ENCODE measurements at places on chromosomes 1 and 21.

DNA sequence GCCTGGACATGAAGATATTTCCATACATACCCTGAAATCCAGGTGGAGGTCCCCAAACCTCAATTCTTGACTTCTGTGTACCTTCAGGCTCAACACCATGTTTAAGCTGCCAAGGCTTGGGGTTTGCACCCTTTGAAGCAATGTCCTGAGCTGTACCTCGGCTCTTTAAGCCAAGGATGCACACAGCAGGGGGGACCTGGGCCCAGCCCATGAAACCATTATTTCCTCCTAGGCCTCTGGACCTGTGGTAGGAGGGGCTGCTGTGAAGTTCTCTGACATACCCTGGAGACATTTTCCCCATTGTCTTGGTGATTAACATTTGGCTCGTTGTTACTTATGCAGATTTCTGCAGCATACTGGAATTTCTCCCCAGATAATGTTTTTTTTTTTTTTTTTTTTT, 184.3 kb upstream of the RGS18 start:
- DNase-seq, result no peak

DNA sequence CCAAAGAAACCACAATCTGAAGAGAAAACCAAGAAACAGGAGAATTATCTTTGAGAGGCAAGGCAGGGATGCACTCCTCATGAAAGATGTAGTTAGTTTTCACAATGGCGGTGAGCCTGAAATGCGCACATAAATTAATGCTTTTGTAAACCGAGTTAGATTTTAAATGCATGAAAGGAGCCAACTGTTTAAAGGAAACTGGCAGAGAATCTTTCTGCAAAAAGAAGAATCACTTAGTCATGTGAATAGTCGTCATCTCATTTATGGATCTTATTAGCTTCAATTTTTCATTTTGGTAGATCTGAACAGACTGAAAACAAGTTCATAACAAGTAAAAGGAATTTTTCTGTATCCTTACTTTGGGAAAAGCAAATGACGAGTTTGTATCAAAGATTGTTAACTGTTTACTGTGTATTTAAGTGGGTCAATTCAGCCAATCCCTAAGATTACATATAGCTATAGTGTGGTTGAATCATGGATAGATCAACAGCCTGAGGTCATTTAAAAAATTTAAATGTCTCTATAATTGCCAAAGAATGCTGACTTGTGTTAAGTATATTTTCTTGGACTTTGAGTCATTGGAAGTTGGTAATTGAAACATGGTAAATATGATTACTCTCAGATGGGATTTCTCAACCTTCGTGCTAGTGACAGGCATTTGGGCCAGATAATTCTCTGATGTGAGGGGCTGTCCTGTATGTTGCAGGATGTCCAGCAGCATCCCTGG, 226.6 kb upstream of the KAZN start:
- no peak for DNase-seq

- no peak for DNase-seq
Measured at GRCh38 chr1:223641523-223642039, 23.9 kb downstream of the CAPN8 start.

- DNase-seq, result no peak
Measured at GRCh38 chr1:171134204-171134923, 43.7 kb downstream of the FMO3 start.

GRCh38 chr1:213032651-213033050, 17.0 kb upstream of the ANGEL2 start:
- DNase-seq, result no peak

DNA sequence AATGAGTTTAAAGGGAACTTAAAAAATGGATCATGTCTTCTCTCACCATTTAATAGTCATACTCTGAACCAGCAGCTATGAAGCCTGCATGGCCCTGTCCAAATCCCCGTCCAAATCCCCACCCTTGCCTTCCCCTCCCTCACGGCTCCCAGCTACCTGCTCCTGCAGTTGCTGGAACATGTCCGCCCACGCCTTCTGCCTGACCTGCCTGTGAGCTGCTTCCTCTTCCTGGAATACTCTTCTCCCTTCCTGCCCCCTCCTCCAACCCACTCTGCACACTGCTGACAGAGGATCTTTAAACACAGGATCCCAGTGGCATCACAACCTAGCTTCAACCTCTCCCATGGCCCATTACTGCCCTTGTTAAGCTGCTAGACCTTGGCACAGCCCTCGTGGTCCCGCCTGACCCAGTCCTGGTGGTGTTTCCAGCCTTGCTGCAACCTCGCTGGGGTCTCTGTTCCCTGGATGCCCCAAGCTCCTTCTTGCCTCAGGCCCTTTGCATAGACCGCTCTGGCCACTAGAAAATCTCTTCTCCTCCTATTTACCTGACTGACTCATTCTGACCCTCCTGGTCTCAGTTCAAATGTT, 118.3 kb downstream of the PTPRU start:
- DNase-seq, result no peak

- no peak for DNase-seq
Measured at GRCh38 chr1:9503001-9503675, 36.1 kb upstream of the SLC25A33 start.

- no peak for DNase-seq
Measured at GRCh38 chr1:4668743-4669700, 14.6 kb downstream of the AJAP1 start.

DNA sequence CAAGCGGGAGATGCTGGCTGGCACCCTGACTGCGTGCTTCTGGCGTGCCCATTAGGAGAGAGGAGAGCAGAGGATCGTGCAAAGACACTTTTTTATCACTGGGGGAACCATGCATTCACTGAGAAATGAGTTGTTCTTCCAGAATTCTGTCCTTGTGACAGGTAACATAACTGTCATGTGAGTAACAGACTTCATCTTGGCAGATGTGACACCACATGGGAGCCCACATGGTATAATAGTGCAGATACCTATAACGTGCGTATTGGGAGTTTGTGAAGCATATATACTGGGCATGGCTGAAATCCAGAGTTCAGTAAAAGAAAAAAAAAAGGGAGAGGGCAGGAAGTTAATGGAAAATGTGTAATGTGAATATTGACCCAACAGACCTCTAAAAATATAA, 159.6 kb upstream of the BACE2 start:
- no peak for DNase-seq

DNA sequence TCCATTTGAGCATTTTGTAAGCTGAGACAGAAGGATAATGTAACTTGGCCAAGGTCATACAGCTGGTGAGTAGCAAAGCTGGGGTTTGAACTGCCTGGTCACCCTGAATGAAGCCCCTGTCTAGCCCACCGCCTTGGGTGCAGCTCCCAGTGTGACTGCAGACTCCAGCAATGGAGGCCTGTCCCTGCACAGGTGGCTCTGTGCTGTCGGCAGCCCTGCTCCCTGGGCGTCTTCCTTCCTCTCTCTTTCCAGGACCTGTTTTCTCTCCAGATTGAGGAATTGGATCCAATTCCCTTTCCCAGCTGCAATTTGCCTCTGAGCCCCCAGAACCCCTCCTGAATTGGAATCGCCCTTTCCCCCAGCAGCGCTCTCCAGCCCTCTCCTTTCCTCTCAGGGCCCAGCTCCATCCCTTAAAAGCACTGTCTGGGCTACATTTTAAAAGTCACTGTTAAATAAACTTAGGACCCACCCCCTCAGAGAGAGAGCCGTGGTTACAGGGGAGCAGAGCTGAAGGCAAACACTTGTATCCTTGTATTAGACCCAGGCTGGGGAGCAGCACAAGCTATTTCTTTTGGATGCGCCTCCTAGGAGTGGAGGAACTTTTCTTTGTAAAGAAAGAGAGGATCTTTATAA, 161.4 kb upstream of the LMO4 start:
- no peak for DNase-seq

DNA sequence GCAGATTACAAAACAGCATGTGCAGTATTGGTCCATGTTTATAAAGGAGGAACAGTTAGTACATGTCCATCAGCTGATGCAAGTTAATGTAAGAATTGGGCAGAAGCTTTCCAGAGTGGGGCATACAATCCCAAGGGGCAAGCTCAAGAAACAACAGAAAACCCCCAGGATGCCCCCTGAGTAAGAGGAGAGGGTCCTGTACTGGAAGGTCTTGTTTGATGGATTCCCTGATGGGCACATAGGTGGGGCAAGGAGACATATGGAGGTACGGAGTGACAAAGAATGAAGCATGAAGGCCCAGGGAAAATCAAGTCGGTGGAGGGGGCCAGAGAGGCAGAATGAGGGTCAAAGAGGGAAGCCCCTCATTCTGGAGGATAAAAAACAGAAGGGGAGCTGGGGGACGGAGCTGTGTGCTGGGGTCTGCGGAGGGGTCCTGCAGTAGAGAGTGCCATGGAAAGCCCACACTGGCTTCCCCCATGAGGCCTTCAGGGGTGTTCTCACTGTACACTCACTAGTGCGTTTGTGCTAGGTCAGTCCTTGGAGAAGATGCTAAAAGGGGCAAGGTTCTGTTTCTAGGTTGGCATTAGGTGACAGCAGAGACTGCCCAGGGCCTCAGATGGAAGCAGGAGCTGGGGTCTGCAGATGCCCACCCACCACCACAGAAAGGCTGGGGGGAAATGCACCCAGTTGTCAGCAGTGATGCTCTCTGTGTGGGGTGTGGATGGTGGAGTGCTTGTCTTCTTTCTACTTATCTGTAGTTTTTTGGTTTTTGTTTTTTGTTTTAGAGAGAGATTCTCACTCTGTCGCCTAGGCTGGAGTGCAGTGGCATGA, 12.5 kb upstream of the MATN1 start:
- DNase-seq, result no peak

GRCh38 chr1:159532922-159533321, 2.9 kb downstream of the OR10J5 start:
- no peak for DNase-seq

DNA sequence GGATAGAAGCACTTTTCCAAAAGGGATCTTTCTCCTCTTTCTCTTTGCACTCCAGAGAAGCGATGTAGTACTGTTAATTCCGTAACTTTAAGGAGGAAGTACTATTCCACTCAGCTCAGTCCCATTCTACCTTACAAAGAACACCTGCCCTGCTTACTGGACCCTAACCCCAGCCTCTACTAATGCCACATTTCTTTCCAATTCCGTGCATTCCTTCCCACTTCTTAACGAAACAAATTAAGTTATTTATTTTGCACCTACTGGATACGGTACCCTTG, 511 bp downstream of the NDC1 start:
- DNase-seq, result no peak

DNA sequence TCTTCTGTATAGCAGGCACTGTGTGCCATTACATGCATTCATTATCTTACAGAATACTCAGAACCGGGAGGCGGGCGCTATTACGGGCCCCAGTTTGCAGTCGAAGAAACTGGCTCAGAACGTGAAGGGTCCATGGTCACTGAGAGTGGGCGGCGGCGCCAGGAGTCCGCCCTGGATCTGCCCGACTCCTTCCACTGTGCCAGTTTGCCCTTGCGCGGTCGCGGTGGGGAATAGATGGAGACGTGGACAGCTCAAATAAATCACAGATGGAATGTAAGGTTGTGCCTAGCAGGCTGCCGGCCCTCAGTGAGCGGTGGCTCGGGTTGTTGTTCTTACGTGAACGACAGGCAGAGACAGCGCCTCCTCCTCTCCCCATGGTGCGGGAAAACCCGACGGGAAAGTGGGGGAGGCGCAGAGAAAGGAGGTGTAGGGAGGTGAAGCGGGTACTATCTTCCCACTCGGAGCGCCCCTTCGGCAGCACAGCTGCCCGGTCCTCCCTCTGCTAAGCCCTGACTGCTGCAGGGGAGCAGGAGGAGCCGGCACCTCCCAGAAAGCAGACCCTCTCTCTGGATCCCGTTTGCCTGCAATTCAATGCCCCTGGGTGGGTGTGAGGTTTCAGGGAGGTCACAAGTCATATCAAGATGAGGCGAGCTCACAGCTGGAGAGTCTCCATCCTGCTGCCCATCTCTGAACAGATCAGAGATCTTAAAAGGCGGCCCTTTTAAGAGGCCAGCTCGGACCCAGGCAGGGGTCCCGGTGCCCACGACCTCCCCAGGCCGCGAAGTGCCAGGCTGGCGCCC, 1.1 kb downstream of the COL9A2 start:
- DNase-seq, result no peak

All from cerebellar cortex (tissue), 1 donor.